ENCODE measurements at places on chromosomes 13 and 19.

DNA sequence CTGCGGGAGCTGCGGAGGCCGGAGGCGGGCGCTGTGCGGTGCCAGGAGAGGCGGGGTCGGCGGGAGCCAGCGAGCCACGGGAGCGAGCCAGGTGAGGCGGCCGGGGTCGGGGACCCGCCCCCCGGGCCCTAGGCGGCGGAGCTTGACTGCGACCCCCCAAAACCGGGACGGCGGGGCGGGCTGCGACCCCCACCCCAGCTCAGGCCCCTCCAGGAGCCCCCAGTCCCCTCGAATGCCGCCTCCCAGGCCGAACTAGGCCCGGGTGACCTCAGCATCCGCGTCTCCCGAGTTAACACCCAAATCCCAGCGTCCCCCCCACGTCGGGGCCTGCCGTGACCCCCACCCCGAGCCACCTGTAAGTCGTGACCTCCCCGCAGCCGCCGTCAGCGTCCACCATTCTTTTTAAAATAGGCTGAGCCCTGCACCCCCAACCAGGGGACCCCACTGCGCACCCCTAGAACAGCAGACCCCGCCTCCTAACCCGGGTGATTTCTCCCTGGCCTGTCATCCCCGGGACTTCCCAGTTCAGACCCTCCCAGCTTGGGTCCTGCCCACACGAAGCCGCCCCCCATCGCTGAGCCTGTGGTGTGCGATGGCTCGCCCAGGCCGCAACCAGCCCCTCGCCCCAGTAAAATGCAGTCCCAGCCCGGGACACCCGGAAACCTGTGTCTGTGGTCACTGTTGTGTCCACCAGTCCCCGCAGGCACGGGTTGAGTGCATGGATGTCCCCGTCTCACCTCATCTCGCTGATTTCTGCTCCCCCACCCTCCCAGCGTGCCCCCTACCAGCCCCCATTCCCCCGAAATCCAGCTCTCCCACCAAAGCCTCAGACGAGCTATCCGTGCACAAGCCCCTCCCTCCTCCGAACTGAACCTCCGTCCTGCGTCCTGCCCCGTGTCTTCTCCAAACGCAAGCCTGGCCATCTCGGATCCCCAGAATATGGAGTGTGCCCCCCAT, 551 bp downstream of the FZR1 start:
- peak; percentile 27 for DNase-seq

DNA sequence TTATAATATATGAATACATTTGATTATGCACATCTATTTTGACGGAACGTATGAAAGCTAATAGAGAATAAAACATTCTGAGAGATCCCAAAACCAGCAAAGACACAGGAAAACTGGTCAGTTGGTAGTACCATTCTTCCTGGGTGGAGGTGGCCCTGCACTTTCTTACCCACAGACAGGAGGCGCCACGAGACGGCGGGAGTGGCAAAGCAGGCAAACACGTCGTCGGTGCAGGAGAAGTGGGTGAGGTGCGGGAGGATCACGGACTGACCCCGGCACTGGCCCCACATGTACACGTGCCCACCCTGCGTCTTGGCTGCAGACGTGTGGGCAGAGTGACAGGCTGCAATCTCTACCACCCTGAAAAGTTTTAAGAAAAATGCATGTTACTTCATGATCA, 36.1 kb downstream of the RCBTB1 start:
- no peak for DNase-seq

DNA sequence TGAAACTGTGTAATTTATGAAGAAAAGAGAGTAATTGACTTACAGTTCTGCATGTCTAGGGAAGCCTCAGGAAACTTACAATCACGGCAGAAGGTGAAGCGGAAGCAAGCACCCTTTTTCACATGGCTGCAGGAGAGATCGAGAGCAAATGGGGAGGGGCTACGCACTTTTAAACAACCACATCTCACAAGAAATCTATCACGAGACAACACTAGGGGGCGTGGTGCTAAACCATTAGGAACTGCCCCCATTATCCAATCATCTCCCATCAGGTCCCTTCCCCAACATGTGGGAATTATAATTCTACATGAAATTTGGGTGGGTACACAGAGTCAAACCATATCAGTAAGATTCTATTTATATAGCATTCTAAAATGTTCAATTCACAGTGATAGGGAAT, 114.8 kb upstream of the TRPC4 start:
- DNase-seq: no peak

GRCh38 chr19:44848036-44848811, 2.1 kb downstream of the NECTIN2 start:
- no peak for DNase-seq

DNA sequence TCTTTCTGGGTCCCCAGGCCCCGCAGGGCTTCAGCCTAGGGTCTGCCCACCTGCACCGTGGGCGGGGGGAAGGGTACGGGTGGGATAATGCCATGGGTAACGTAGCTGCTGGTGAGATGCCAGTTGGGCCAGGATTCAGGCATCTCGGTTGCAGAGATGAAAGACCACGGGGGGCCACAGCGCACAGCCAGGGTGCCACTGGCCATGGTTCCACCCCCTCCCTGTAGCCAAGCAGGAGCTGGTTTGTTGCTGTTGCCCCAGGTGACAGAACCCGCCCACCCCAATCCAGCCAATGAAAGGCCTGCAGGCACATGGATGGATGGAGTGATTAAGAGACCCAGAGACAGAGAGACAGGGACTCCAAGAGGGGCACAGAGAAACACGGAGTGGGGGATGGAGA, 1.0 kb upstream of the CGB7 start:
- no peak for DNase-seq

GRCh38 chr13:100710176-100710575, 35.6 kb upstream of the TMTC4 start:
- DNase-seq: no peak

DNA sequence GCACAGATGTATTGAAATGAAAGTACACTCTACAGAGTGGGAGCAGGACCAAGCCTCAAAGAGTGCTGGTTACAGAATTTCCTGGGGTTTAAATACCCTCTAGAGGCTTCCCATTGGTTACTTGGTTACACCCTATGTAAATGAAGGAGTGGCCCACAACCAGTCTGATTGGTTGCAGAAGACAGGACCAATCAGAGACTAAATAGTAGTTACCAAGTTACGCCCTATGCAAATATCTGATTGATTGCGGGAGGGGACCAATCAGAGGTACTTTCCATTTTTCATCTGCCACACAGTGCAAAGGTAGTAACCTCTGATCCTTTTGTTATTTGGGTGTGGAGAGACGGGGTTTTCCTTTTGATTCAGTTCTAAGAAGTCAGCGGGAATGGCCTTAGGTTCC, 5.5 kb upstream of the ZFP82 start:
- no peak for DNase-seq

DNA sequence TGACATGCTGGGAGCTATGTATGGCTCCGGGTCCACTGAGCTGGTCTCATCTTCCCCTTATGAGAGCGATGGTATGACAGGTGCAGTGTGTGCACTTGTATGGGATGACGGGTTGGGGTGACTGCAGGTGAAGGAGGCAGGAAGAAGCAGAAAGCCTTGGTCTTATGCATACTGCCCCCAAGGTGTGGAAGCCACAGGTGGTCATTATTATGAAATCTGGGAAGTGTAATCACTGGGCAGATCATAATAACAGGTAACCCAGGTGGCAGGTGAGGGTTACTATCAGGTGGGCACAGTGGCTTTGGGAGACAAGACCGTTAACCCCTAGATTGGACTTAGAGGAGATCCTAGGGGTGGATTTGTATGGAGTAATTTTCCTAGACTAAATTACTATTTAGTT, 118.0 kb downstream of the RFC3 start:
- DNase-seq: no peak

GRCh38 chr19:41957161-41957837, 1.8 kb downstream of the RABAC1 start:
- DNase-seq: no peak
